Suppressor macrophage treated with lipopolysaccharide for 1 hour (primary cell): ENCODE measurements at places on chromosomes 2 and 18.
A peak's percentile ranks its signal among the peaks of the same experiment; 100 is the strongest.

DNA sequence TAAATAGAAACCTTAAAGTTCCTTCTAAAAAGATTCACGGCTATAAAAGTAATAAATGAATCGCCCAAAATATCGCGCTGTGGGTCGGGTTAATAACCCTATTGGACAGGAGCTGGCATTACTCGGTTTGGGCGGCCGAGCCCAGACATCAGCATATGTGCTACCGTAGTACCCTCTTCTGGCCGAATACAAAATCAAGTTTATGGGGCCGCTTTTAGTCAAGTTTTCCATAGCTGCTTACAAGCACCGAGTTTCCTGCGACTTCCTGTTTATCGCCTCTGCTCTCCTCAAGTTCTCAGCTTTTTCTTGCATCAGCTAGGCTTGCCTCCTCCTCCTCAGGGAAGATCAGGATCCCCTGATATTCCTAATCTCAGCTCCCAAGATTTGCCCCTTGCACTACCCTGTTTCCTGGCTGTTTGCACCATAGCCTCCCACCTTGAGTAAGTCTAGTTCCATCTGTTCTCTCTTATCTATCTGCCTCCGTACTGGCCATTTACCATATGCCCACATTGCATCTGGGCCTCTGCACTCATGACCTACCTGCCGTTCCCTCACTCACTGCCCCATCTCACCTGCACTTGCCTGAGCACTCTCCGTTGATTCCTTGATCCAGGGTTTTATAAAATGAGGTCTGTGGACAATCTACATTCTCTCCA lies 56.1 kb downstream of the SLC35F5 start:
- peak; percentile 86 for DNase-seq

DNA sequence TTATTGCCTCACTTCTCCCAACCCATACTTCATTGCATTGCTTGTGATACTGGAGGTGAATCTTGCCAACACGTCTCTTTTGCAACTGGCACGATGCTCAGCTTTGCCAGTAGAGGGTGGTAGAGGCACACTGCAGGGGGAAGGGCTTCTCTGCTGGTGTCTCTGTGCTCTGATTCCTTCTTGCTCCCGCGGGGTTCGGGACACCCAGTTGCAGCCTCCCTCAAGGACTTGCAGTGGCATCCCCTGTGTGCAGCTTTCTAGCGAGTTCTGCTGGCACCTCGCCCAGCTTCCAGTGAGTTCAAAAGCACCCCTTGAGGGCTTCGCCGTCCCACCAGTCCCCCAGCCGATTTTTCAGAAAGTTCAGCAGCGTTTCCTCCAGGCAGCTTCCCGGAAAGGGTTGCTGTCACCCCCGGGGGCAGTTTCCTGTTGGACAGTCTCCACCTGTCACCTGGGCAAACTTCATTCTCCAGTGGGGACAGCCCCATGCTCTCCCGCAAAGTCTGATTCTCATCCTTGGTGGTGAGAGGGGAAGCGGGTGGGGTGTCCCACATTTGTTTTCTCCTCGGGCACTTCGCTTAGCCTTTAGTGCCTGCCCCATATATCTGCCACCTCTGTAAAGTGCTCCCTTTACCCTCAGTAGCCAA lies 35.4 kb upstream of the EN1 start:
- DNase-seq, result peak; percentile 90

GRCh38 chr18:59810735-59811520 lies 88.9 kb upstream of the PMAIP1 start:
- DNase-seq, result no peak

DNA sequence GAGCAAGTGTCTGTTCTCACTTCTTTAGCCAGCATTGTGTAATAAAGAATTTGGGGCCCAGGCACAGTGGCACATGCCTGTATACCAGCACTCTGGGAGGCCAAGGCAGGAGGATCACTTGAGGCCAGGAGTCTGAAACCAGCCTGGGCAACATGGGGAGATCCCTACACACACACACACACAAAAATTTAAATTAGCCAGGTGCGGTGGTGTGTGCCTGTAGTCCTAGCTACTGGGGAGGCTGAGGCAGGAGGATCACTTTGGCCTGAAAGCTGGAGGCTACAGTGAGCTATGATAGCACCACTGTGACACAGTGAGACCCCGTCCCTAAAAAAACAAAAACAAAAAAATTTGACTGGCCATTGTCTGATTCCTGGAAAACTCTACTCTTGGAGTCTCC lies 8.3 kb downstream of the REV1 start:
- no peak for DNase-seq

DNA sequence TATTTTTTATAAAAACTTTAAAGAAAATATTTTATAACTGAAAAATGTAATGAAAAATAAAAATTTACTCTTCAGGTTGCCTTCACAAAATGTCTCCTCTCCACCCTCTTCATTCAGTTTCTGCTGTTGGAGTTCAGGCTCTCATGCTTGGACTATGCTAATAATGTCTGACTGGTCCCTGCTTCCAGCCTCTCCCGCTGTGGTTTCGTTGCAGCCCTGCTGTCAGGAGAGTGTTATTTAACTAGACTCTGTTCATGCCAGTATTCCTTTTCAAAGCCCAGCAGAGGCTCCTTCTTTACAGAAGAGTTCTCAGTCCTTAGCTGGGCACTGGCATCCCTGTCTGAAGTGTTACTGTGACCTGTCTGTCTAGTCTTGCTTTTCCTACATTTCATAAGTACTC lies 40.4 kb downstream of the CLIP4 start:
- DNase-seq, result no peak

DNA sequence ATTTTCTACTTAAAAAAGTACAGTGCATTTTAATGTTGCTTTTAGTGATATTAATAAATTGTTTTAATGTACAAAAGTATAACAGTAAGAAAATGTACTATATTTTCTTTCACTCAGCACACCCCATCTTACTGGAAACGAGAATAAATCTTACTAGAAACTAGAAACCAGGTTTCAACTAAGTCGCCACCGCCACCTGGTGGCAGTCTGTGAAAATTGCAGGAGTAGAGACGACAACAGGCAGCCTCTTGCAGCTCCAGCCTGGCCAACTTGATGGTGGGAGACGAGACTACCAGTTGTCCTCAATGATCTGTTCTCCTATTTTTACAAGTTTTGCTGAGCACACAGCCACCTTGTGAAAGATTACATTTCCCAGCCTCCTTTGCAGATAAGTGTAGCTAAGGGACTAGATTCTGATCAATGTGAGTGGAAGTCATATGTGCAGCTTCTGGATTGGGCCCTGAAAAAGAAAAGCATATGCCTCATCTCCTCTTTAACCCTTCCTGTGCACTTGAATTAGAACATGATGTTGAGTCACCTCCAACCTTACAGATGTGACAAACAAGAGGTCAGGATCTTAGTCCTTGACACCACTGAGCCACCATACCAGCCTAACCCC lies 8.7 kb downstream of the OTOF start:
- DNase-seq, result peak; percentile 90

DNA sequence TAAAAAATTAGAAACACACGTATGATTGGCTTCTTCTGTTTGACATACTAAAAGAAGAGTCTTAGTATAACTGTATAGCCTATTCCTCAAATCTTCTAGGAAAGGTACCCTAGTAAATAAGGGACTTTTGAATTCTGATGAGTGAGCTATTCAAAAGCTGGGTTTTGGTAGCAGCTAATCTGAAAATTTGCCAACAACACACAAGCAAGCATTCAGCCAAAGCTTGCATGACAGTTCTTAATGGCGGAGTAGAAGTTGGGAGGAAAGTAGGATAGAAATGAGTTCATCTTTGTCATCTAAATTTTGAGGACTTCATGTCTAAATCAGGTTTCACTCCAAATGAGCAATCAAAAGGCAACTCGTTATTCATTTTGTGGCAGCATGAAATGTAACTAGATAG lies 813.0 kb downstream of the MBD2 start:
- no peak for DNase-seq

DNA sequence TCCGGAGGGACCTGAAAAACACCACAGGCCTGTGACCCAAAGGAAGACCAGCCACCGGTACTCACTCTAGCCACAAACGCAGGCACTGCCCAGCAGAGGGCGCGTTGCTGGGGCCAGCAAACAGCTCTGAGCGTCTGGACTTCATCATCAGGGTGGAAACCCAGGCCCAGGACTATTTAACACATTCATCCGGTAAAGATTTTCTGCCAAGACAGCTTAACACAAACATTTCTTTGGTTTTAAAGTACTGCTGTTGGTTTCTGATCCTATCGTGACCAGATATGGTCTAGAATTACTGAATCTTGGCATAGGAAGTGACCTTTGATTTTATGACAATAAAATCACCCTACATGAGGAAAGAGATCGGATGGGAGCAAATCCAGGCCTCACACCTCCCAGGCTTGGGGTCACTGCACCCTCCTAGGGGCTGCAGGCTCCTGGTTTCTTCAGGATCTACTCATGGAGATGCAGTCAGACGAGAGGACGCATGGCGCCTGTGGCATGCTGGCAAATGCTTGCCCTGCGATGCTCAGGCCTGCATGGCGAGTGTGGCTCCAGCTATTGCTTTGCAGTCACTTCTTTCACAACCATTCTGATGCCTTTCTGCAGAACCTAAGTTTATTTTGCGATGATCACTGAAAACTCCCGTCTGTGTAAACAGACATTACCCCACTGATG lies 130.4 kb downstream of the COL4A4 start:
- peak; percentile 42 for DNase-seq

DNA sequence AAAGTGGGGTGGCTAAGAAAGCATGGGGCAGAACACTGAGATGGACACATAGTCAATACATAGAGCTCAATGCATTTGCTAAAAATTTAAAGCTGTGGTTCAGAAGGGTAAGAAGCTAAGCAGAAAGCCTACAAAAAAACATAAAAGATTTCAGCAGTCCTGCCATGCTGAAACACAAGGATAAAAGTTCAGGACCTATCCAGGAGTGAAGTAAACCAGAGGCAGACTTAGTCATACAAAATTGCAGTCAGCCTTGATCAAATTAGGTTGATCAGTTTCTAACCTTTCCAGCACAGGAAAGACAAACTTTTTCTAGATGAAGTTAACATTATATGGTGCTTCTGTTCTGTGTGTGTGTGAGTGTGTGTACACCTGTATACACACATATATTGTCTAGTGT lies 120.8 kb upstream of the RBMS1 start:
- DNase-seq, result no peak

- DNase-seq, result peak; percentile 21
Measured at GRCh38 chr18:5294113-5294456, 1.4 kb downstream of the ZBTB14 start.

DNA sequence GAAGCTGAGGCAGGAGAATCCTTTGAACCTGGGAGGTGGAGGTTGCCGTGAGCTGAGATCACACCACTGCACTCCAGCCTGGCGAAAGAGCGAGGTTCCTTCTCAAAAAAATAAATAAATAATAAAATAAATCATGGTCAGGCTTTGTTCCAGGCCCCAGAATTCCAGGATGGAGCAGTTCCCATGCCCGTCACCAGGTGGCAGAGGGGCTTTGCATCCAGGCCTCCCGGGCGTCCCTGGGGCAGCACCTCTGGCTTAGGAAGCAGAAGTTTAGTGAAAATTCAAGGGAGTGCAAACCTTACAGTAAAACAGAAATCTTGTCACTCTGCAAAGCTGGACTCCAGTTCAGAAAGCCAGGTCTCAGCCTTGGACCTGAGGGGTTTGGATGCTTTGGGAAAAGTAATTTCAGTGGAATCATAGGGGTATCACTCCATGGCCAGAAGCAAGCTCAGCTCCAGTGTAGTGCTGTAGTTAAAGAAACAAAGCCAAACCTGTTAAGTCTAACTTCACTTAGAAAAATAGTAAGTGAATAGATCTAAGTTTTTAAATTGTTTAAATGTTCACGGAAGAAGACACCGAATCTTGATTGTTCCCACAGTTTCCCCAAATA lies 512.7 kb downstream of the CMPK2 start:
- DNase-seq, result no peak

GRCh38 chr18:27017901-27018500 lies 152.5 kb upstream of the AQP4 start:
- no peak for DNase-seq
